ENCODE measurements at places on chromosomes 11 and 22. TPM values are rescaled to one million over a fixed set of nuclear protein-coding genes. Genes with fewer than 3 reads are reported as not detected.

Gene HBD
- not detected for total RNA-seq

Gene MUC6
- not detected for total RNA-seq

Gene UPB1
- not detected for total RNA-seq

Gene CHST1
- 2.4 TPM for total RNA-seq

Gene ATG2A
- total RNA-seq, result 7.8 TPM

Gene GLYAT
- not detected for total RNA-seq

Gene ESAM
- not detected for total RNA-seq

Gene FAM89B
- total RNA-seq, result 10.6 TPM

Gene RBMXL2
- total RNA-seq, result not detected

Gene OR4A16
- total RNA-seq, result not detected

Gene CHRDL2
- total RNA-seq, result not detected

Gene CD248
- total RNA-seq, result under 0.01 TPM

Gene GAL
- 0.77 TPM for total RNA-seq

Gene DSCAML1
- not detected for total RNA-seq

Gene GGTLC2
- not detected for total RNA-seq

Gene CLDN5
- total RNA-seq, result 0.38 TPM

Gene FREY1
- total RNA-seq, result 1.3 TPM

Gene POU2AF3
- not detected for total RNA-seq

Gene JAM3
- total RNA-seq, result 0.26 TPM

Gene KRTAP5-9
- not detected for total RNA-seq

Gene ANKK1
- total RNA-seq, result 0.26 TPM

Gene GRM5
- under 0.01 TPM for total RNA-seq

Gene IRAG1
- 0.26 TPM for total RNA-seq

Gene SPI1
- not detected for total RNA-seq

Gene PGAP2
- 26.3 TPM for total RNA-seq

Gene FIBIN
- total RNA-seq, result 14.2 TPM

Gene LGALS12
- total RNA-seq, result not detected

Gene AIFM3
- 2.8 TPM for total RNA-seq

Gene SLC29A2
- 1.9 TPM for total RNA-seq

Gene TSPAN32
- total RNA-seq, result not detected

Gene DCDC1
- total RNA-seq, result not detected

Gene HPS5
- total RNA-seq, result 58.9 TPM

Gene FAM83F
- total RNA-seq, result 22.1 TPM

Gene STK33
- total RNA-seq, result 0.53 TPM

Gene FADS1
- total RNA-seq, result 46.9 TPM

Gene TCIRG1
- 30.5 TPM for total RNA-seq

Gene SEC14L6
- total RNA-seq, result not detected

Gene SMC1B
- not detected for total RNA-seq

Gene VPS37C
- 8.7 TPM for total RNA-seq

Gene TMEM151A
- not detected for total RNA-seq
